ENCODE measurements at places on chromosomes 2 and 18.

- DNase-seq: no peak
Measured at GRCh38 chr2:2719781-2720180, 388.7 kb upstream of the MYT1L start.

DNA sequence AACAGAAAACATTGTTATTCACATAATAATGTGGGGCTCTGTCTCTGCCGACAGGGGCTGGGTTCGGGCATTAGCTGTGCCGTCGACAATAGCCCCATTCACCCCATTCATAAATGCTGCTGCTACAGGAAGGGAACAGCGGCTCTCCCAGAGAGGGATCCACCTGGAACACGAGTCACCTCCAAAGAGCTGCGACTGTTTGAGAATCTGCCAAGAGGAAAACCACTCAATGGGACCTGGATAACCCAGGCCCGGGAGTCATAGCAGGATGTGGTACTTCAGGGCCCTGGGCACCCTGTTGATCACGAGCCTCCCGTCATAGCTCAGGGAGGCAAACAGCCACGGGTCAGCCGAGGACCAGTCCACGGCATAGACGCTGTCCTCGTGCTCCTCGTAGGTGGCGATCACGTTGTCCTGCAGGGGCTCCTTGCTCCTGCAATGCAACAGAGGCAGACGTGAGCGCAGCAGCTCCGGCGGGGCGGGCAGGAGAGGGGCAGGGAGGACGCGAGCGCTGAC lies 188.5 kb downstream of the EIPR1 start:
- DNase-seq: no peak

DNA sequence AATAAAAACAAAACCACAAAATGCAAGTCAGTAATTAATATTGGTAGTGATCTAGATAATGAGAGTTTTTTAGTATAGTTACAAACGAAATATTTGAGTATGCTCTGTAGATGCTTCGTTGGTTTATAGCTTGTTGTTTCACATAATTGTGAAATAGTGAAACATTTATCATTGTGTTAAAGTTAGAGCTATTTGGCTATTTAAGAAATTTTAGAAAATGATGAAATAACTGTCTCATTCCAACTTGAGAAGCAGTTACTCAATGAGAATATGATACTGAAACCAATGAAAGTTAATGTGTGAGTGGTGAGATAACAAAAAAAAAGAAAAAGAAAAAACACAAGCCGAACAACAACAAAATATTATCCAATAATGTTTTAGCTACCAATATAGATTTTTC lies 475.6 kb upstream of the ZEB2 start:
- peak; percentile 36 for DNase-seq

GRCh38 chr2:70936979-70937811 lies 1.5 kb downstream of the ATP6V1B1 start:
- DNase-seq: no peak

- no peak for DNase-seq
Measured at GRCh38 chr2:205411558-205411957, 270.7 kb upstream of the NRP2 start.

Measured in stromal cell of bone marrow (primary cell).